CD4-positive, alpha-beta memory T cell (primary cell): ENCODE measurements at places on chromosomes 6 and 20.
A peak's percentile ranks its signal among the peaks of the same experiment; 100 is the strongest.

- DNase-seq = no peak
Measured at GRCh38 chr6:76565932-76566331, 493.5 kb upstream of the IMPG1 start.

- DNase-seq = no peak
Measured at GRCh38 chr6:154382740-154383139, 26.1 kb upstream of the IPCEF1 start.

- no peak for DNase-seq
Measured at GRCh38 chr6:52494298-52495072, 74.3 kb downstream of the EFHC1 start.

GRCh38 chr6:158072083-158072721 is 90.5 kb downstream of the SYNJ2 start:
- peak; percentile 59 for DNase-seq

DNA sequence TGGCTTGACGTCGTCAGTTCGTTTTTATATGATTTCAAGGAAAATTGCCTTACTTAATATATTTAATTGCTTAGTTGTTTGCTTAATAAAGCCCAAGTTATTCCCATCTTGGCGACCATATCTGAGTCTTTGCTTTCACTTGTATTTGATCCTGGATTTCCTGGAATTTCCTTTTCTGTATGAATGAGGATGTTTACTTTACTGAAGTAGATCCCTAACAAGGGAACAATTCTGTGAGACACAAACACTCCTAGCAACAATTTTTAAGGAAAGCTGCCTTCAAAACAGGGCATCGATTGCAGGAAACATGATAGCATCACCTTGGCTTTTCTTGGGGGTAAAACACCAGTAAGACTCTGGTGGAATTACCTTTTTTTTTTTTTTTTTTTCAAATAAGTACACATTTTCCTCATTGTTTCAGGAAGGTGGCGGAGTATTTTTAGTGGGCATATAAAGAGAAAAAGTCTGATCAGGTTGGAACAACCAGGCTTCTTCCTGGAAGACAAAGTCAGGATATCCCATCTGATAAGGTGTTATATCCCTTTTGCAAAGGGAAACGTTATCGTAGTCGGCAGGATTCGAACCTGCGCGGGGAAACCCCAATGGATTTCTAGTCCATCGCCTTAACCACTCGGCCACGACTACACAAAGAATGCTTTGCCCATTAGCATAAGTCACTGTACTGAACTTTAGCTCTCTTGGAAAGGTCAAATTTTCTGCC is 68.5 kb upstream of the ZNF184 start:
- no peak for DNase-seq

DNA sequence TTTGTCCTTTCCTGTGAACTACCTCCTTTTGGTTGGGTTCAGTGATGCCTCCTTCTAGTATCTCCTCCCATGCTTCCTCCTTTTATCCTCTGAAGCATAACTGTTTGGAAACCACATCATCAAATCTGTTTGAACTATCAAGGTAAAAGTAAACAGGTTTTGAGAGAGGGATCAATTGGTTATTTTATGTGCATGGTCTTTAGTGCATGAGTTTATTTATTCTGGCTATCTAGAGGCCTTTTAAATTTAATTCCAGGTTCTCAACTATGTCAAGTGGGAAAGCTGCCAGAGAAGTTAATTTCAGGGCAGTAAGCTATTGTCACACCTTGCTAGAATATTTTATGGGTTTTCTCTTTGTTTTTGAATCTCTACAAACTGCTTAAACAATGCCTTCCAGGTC is 54.1 kb downstream of the WASF1 start:
- DNase-seq = no peak

- no peak for DNase-seq
Measured at GRCh38 chr6:104711371-104711770, 148.3 kb downstream of the HACE1 start.

GRCh38 chr6:159152041-159152440 is 17.2 kb upstream of the FNDC1 start:
- DNase-seq = no peak

DNA sequence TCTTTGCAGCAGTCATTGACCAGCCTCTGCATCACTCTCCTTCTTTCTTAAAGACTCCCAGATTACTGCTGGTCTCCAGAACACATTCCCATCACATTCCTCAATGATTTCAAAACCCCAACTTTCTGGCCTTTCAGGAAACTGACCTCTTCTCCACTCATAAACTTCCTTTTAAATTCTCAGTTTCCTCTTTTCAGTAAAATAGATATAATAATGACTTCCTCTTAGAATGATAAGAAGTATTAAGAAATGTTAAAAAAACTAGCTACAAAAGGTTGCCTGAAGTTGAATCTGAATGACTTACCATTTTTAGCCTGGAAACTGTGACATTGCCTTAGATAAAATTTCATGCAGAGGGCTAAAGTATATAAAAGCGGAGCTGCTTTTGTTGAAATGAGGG is 239.3 kb downstream of the OGFRL1 start:
- no peak for DNase-seq

DNA sequence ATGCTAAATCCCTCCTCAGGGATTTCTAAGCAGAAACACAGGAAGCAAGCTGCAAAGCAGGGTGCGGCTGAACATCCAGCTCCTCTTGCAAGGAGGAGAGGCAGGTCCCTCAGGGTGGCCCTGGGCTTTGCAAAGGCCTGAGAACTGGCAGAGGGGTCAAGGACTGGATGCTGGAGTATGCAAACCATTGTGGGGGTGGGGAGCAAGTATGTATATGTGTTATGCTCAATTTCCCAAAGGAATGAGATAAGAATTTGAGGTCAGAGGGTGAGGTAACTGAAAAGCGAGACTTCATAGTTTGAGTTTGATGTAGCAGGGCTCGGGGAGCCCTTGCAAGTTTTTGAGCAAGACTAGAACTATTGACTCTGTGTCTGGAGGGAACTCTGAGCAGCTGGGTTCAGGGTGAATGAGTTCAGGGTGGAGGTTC is 11.2 kb downstream of the SLC22A2 start:
- no peak for DNase-seq

- DNase-seq = no peak
Measured at GRCh38 chr6:78511009-78511408, 356.3 kb upstream of the IRAK1BP1 start.

GRCh38 chr20:25061103-25061799 is 3.3 kb upstream of the ACSS1 start:
- DNase-seq = no peak

GRCh38 chr6:18676548-18676947 is 289.4 kb downstream of the RNF144B start:
- no peak for DNase-seq

DNA sequence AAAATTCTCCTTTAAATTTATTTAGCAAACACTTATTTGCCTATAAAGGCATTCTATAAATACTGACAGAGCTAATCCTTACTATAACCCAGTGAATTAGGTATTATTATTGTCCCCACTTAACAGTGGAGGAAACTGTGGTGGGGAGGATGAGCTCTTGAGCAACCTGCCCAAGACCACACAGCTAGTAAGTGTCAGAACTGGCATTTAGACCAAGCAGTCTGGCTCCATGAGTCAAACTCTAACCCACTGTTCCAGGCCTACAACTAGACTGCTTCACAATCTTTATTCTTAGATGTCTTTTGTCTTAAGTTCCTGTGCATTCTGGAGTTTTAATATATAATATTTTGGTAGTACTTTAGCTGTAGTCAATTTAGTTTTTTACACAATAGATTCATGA is 530.8 kb downstream of the BCKDHB start:
- DNase-seq = no peak

DNA sequence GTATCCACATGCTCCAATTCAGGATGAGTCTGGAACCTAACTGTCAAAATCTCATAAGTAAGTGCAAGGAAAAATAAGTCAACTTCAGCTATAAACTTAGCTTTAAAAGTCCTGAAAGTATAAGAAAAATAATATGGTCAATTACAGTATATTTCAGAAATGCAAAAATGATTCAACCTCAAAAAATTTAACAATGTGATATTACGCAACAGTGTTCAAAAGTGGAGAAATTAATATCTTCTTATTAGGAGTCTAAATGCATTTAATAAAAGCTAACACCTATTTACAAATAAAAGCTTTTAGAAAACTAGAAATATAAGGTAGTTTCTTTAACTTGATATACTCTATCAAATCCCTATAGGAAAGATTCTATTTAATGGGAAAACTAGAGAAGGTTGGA is 111.2 kb upstream of the OPRM1 start:
- DNase-seq = no peak

DNA sequence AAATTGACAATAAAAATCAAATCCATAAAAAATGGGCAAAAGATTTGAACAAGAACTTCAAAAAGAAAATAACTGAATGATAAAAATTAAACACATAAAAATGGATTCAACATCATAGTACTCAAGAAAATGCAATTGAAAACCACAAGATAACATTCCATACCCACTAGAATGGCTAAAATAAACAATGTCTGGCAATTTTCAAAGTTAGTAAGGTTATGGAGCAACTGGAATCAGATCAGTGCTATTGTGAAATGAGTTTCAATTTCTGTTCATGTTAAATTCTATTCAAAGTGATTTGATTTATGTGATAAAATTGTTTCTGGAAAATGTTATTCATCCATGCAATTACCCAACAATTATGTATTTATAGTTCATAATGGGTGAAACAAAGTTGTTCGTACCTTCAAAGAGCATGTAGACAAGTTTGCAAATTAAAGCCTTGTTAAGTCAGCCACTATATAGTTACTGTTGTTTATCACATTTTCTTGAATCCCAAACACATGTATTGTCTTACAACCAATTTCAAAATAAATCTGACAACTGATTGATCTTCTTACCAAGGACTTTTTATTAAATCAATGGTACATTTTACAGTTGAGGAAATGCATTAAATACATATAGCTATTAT is 151.5 kb upstream of the CENPW start:
- no peak for DNase-seq

GRCh38 chr6:149285626-149286025 is 31.9 kb upstream of the TAB2 start:
- DNase-seq = no peak

GRCh38 chr6:129748212-129748900 is 38.4 kb upstream of the ARHGAP18 start:
- peak; percentile 71 for DNase-seq

DNA sequence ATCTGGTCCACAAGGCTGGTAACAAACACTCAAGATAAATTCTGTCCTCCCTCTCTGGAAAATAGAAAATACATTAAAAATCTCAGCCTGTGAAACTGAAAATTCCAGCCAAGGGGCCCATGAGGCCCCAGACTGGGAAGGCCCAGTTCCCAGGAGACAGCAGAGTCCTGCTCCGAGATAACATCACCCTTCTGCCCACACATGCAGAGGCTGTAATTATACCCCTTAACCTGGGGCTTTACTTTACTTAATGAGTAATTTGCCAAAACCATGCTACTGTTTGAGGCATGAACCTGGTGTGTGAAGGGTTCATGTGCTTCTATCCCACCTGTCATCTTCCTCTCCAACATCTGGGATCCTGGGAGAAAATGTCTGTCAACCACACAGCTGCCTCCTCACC is 398.9 kb upstream of the SULF2 start:
- no peak for DNase-seq

DNA sequence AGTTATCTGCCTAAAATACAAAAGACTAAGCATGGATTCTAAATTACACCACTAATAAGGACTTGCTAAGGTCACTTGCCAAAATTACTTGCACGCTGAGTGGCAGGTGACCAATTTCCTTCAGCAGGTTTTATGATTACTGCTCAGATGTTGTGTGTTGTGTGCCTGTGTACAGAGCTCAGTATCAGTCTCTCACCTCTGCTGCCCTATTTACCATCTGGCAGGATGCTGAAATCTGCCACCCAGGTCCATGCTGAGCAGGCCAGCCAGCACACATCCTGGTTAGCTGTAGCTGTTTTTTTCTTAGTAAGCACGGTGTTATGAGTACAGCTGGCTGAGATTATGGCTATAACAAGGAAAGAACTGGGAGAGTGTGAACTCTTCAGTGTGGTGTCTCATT is 34.0 kb downstream of the ELOVL4 start:
- no peak for DNase-seq

DNA sequence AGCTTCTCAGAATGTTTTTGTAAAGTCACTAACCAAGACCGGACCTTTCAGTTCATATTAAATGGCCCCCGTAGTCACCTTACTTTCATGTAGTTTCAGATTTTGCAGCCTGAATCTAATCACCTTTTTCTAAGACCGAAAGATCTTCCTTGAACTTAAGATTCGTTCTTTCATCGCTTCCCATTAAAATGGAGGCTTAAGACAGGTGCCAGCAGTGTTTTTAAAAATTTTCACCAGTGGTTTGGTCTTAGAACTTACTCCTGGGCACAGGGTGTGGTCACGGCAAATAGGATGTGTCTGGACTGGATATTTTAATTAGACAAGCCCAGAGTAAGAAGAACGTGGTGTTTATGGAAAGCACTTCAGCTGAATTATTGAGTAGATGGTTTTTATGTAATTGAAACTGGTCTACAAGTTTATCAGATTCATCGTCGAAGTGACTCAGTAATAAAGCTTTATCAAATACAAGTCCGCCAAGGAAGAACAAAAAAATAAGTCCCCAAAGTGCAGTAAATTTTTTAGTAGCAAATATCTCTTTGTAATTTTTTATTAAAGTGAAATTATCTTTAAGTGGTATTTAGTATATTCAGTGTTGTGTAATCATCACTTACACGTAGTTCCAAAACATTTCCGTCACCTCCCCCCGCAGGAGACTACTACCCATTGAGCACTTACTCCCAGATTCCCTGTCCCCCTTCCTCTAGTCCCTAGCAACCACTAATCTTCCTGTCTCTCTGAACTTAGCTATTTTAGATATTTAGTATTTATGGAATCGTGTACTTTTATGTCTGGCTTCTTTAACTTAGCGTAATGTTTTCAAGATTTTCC is 868 bp downstream of the SRSF3 start:
- peak; percentile 42 for DNase-seq

GRCh38 chr6:85110943-85111342 is 338.9 kb upstream of the NT5E start:
- no peak for DNase-seq

GRCh38 chr20:9031991-9032390 is 36.9 kb upstream of the PLCB4 start:
- no peak for DNase-seq

- DNase-seq = no peak
Measured at GRCh38 chr20:10369723-10370090, 64.3 kb downstream of the MKKS start.

GRCh38 chr6:72412709-72413044 is 209.2 kb upstream of the KCNQ5 start:
- no peak for DNase-seq

DNA sequence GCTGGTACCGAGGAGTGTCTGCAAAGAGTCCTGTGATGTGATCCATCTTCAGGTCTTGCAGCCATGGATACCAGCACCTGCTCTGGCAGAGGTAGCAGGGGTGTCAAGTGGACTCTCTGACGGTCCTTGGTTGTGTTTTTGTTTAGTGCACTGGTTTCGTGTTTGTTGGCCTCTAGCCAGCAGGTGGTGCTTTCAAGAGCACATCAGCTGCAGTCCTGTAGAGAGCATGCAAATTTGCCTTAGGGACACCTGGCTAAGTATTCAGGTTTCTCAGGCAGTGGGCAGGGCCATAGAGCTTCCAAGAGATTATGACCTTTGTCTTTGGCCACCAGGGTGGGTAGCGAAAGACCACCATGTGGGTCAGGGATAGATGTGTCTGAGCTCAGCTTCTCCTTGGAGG is 14.5 kb upstream of the RGS17 start:
- no peak for DNase-seq

GRCh38 chr20:50220894-50221365 is 30.3 kb downstream of the CEBPB start:
- DNase-seq = no peak
